ENCODE measurements at places on chromosomes 11 and 22.

DNA sequence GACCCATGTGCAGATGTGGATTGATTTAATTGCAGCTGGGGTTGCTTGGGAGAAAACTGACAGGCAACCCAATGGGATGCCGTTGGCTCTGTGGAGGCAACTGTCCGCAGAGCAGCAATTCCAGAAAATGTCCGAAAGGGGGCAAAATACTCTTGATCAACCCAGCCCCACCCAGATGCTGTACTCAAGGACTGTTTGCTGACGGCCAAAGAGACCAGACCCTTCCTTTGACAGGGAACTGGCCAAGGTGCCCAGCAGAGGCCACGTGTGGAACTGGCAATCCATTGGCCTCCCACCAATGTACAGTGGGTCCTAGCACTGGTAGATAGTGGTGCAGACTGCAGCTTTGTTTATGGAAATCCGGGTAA lies 29.7 kb upstream of the KCNA4 start:
- peak; percentile 78 for DNase-seq

DNA sequence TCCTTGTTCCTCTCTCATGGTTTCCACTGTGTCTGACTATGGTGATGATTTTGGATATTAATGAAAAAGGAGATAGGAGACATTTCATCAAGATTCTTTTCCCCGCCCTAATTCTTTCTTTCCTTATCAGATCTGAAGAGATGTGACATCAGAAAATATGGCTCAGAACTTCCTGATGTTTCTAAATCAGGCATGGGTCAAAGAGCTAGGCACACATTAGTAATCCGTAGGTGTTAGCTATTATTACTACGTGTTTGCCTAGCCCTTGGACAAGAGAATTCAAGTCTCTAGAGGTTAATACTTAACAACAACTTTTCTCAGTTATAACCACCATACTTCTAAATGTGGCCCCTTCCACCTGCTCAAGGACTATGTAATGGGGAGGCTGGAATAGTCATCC lies 5.8 kb downstream of the JOSD1 start:
- DNase-seq = no peak

DNA sequence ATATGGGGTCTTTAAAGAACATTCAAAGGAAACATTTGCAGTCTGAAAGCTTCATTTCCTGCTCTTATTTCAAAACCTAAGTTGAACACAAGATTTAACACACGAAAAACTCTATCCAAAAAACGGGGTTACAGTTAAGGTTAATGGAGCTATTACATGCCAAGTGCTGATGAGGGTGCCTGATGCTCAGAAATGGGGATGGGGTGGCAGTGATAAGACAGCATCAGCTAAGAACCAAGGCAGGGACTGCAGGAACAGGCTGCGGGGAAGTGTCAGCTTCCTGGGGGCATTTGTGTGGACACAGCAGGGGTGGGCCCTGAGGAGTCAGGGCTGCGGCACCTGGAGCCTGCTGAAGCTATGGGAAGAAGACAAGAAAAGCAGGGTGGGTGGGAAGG lies 12.2 kb downstream of the DGCR2 start:
- no peak for DNase-seq

GRCh38 chr11:31825838-31826484 lies 14.8 kb upstream of the PAX6 start:
- DNase-seq = peak; percentile 72

GRCh38 chr22:38238519-38239071 lies 34.2 kb downstream of the TMEM184B start:
- DNase-seq = no peak

DNA sequence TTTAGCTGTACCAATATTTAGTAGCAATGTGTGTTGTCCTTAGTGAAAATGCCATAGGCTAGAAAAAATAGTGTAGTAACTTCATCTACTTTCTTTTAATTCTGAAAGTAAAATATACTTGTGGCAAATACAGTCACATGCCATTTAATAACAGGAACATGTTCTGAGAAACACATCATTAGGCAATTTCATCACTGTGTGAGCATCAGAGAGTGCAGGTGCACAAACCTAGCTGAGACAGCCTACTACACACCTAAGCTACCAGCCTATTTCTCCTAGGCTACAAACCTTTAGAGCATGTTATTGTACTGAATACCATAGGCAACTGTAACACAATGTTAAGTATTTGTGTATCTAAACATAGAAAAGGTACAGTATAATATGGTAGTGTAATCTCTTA lies 127.0 kb upstream of the PITPNB start:
- DNase-seq = no peak

- no peak for DNase-seq
Observed at GRCh38 chr11:45860348-45860747, 13.1 kb downstream of the CRY2 start.

DNA sequence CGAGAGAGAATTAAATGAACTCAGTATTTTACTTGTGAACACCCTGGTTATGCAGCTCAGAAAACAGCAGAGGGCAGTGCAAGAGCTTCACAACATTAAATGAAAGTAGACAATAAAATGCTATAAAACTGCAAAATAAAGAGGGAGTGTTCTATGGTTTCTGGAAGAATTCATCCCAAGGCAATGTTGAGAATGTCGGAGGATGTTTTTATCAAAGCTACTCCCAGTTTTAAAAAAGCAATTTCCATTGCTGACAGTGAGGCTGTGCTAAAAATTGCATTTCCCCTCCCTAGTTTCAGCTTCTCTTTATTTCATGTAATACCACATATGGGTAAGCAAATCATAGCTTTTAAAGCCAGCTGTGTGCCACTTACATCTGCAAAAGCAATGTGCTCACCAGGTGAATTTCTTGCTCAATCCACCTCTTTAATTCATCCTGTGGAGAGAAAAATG lies 296.8 kb downstream of the RAB38 start:
- no peak for DNase-seq

- DNase-seq = no peak
Observed at GRCh38 chr11:67349036-67349435, 4.3 kb downstream of the POLD4 start.

- peak; percentile 86 for DNase-seq
Observed at GRCh38 chr11:63841554-63841953, 2.6 kb downstream of the MARK2 start.

DNA sequence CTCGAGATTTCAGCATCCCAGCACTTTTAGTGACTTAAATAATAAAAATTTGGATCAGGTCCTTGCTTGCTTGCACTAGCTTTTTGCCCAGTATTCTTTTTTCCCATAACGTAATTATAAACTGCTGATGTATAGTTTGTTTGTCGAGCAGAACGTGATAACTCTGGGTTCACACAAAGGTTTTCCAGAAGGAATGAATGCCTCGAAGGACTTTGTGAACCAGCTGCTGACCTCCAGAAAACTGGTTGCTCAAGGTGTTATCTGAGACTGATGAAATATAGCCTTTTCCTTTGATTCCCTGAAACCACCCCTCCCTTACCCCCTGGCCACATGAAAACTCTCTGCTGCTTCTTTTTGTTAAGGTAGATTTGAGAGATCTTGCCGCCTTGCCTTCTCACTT lies 229.1 kb upstream of the CARD18 start:
- no peak for DNase-seq

GRCh38 chr11:119726150-119726553 lies 2.8 kb downstream of the NECTIN1 start:
- DNase-seq = peak; percentile 58

All from endodermal cell (in vitro differentiated cells).